ENCODE measurements at places on chromosomes 16 and 17.

DNA sequence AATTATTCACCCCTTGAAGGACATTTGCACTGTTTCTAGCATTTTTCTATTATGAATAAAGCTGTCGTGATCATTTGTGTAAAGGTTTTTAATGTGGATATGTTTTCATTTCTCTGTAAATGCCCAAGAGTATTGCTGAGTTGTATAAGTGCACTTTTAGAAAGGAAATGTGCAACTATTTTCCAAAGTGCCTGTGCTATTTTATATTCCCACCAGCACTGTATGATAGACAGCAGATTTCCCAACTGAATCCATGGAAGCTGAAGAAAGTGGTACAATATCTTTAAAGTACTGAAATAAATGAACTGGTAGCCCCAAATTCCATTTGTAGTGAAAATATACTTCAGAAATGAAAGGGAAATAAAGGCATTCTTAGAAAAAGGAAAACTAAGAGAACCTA lies 238.4 kb downstream of the BCAS3 start:
- DNase-seq: no peak

GRCh38 chr17:12765548-12765947 lies 23.8 kb upstream of the ARHGAP44 start:
- DNase-seq: no peak

DNA sequence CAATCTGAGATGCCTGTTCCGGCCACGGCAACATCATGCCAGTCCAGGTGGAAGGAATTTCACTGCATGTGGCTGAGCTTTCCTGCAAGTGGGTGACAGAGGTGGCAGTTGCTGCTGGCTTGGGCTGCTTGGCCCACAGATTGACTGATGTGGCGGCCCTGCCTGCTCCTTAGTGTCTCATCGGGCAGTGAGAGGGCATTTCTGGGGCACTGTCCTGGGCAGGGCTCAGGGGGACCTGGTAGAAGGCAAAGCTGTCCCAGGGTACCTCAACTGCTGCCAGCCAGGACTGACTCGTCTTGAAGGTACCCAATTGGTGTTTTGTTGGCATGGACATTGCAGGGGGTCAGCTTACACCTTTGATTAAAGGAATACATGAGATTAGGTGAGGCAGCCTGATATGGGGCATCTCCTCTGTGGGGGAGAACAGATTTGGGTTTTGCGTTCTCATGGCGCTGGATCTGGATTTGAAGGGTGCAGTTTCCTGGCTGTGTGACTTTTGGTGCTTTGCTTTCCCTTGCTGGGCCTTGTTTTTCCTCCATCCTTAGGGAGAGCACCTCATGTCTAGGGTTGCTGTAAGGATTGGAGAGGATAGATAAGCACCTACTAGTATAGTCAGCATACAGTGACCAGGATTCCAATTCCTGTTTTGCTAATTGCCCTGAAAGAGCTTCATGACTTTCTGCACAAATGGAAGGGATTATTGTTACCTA lies 5.4 kb downstream of the CMIP start:
- no peak for DNase-seq

- DNase-seq: no peak
Measured at GRCh38 chr17:81254955-81255717, 16.0 kb downstream of the NDUFAF8 start.

DNA sequence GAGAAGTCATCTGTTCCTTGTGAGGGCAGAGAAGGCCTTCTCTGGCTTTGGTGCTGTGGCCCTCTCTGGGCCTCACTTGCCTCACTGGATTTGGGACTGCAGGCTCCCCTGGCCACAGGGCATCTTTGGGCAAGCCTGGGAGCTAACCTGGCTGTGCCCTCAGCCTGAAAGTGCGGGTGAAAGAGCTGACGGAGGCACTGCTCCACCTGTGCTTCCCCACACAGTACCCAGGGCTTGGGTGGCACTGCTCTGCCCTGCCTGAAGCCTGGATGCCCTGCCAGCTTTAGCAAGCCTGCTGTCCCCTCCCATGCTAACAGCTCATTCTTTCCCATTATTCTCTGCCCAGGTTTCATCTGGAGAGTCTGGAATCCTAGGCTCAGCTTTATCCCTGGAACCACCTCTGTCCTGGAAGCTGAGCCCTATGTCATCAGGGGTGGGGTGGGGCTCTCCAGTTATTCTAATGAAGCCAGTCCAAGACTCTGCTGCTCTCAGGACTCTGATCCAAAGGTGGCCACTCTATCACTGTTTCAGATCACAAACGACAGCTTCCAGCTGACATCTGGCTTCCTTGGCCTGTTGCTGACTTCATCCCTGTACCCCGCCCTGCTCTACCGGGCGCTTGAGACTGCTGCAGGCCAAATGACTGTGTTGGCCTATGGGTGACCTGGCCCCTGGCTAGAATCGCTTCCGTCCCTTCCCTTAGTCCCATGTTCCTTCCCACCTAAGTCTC lies 29.3 kb downstream of the HIC1 start:
- no peak for DNase-seq

GRCh38 chr16:66662445-66663194 lies 33.9 kb downstream of the CMTM4 start:
- DNase-seq: no peak

DNA sequence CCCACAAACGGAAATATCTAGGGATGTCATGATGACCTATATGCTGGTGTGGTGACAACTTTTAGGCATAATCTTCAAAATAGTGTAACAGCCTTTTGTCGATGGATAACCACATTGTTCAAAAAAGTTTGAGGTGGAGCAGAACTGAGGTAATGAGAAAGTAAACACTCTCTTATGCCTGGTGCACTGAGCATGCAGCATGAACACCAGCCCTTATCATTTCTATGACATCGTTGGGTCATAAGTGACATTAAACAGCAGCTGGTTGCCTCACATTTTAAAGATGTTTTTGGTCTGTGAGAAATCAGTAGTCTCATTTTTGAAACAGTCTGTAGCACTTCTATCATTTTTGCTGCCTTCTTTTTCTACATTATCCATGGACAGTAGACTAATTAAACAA lies 1.8 kb downstream of the KRT23 start:
- no peak for DNase-seq

- no peak for DNase-seq
Measured at GRCh38 chr16:65394281-65394680, 272.4 kb upstream of the CDH11 start.

DNA sequence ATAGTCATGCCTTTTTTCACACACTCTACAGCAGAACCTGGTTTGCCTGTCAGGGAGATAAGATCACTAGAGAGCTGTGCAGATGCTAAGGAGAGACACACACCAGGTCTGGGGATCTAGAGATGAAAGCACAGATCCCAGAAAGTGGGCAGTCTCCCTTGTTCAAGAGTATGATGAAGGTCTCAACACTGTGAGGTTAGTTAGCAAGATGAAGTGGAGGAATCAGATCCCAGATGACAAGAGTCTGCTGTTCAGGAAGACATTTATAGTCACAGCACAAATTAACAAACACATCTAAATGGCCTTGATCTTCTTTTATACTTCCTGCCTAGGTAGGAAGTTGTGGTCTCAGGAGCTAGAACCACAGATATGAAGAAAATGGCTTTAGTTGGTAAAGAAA lies 23.4 kb upstream of the SKAP1 start:
- DNase-seq: no peak

DNA sequence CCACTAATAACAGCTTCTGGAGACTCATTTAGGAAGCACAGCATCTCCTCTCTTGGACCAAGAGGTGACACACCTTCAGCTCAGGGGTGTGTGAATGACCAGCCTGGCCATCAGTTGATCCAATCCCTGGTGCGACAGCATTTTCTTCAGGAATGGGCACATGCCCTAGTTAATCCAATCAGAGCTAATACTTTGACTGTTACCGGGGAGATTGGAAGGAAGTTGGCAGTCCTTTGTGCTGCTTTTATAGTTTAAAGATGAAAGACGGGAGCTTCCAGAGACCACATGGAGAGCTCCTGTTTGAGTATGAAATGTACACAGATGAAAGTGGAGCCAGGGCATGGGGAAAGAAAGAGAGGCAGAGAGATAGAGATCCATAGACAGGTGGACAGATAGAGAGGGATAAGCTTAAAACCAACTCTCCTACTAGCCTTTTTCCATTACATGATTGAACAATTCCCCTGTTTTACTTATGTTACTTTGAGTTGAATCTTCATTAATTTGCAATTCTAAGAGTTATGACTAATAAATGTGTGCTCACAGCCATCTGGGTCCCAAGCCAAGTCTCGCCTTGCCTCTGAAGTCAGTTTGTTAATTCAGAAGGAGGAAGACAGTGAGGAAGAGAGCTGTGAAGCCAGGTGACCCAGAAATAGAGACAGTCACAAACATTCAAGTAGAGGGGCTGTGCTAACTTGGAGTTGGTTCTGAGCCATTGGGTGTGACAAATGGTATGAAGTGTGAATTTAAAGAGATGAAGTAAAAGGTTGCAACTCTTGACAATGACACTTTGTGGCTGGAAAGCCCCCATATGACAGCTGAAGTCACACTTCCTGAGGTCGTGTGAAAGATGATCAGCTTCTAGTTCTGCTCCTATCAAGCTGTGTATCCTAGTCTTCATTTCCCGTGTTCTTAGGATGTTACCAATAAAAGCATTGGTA lies 120.0 kb upstream of the GOT2 start:
- no peak for DNase-seq

DNA sequence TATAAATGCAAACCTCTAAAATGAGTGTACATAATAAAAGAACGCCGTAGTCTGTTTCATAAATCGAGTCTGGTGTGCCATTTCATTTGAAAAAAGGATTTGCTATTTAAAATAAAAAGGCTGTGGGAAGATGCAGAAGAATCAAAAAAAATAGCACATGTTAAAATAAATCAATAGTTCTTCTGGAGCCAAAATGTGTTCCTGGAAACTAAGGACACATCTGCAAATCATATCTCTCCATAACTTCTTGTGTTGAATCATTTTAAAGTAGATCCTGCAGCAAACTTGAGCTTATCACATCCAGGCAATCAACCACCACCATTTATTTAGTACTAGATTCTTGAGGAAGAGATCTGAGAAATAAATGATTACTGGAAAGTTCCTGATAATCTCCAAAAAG lies 29.0 kb downstream of the XPO6 start:
- DNase-seq: no peak

- peak; percentile 58 for DNase-seq
Measured at GRCh38 chr17:55577687-55578086, 66.4 kb upstream of the SMIM36 start.

DNA sequence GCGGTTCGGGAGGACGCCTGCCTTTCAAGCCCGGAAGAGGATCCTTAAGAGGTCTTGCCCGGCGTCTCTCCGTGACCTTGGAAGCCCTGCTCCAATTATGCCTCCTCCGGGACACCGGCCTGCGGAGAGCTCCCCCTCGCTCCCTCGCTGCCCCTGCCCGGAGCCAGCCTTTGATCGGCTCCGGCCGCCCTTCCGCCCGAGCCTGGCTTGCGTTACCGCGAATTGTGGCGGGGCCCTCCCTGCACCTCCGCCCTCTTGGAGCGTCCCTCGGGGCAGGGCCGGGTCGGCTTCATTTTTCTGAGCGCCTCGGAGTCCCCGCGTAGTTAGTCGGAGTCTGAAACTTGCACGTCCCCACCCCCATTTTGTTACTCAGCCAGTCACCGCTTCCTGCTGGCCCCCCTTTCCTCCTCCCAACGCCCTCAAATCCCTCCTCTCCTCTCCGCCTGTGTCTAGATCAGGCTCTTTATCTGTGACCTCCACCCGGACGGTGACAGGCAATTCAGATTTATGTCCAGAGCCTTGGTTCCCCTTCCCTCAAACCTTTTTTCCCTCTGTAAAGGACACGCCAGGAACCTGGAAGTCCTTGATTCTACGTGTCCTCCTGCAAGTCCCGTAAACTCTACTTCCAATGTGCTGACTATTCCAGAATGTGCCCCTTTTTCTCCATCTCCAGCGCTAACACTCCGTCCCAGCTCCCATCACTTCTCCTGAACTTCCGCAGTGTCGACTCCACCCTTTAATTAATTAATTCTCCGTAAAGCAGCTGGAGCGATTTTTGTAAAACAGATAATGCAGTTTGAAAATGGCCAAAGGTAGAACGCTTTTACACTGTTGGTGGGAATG lies 569 bp upstream of the RABEP2 start:
- DNase-seq: peak; percentile 64

- no peak for DNase-seq
Measured at GRCh38 chr17:77304746-77305473, 164.1 kb downstream of the SEC14L1 start.

- DNase-seq: no peak
Measured at GRCh38 chr17:44840936-44841335, 6.7 kb upstream of the HIGD1B start.

DNA sequence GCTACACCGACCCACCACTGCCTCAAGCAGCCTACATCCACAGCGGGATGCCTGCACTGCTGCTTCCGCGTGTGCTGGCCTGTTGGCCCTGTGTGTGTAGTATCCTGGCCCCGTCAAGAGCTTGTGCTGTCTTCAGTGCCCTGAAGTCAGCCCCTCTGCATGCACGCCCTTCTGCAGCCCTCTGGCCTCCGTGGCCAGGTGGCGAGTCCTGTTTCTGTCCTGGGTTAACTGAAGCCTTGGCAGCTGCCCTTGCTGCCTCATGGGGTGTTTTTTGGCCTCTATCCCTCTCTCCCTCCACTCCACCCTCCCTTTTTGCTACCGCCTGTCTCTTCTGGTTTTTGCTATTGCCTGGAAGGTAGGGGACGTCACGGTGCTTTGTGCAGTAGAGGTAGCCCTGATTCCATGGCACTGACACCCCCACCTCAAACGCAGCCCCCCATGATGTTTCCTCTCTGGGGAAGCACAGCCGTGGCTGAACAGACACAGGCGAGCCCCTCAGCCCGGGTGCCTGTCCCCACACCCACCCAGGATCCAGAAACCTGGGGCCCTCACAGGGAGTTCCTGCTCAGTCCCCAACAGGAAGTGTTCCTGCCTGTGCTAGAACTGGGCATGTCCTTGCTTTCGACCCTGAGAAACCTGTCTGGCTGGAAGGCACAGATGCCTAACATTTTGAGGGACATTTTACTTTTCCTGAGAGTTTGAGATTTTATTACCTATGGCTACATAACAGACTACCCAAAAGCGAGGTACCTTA lies 18.8 kb upstream of the AMZ2 start:
- no peak for DNase-seq

GRCh38 chr16:57773655-57774295 lies 28.5 kb downstream of the KIFC3 start:
- DNase-seq: no peak

GRCh38 chr17:62096401-62096670 lies 31.3 kb upstream of the MED13 start:
- DNase-seq: no peak

GRCh38 chr16:4892361-4893102 lies 44.4 kb downstream of the PPL start:
- DNase-seq: no peak

Measured in stimulated activated CD4-positive, alpha-beta T cell treated with anti-CD3 and anti-CD28 coated beads, TNF-alpha, amount 100 ng/mL, for 24 hours (primary cell).